CD4-positive, CD25-positive, alpha-beta regulatory T cell (primary cell): ENCODE measurements at places on chromosomes 7 and 10.

- no peak for DNase-seq
Measured at GRCh38 chr10:117457932-117458331, 82.7 kb upstream of the PDZD8 start.

- no peak for DNase-seq
Measured at GRCh38 chr7:2523941-2524807, 4.6 kb downstream of the LFNG start.

- no peak for DNase-seq
Measured at GRCh38 chr10:24493165-24493564, 230.5 kb downstream of the ARHGAP21 start.

DNA sequence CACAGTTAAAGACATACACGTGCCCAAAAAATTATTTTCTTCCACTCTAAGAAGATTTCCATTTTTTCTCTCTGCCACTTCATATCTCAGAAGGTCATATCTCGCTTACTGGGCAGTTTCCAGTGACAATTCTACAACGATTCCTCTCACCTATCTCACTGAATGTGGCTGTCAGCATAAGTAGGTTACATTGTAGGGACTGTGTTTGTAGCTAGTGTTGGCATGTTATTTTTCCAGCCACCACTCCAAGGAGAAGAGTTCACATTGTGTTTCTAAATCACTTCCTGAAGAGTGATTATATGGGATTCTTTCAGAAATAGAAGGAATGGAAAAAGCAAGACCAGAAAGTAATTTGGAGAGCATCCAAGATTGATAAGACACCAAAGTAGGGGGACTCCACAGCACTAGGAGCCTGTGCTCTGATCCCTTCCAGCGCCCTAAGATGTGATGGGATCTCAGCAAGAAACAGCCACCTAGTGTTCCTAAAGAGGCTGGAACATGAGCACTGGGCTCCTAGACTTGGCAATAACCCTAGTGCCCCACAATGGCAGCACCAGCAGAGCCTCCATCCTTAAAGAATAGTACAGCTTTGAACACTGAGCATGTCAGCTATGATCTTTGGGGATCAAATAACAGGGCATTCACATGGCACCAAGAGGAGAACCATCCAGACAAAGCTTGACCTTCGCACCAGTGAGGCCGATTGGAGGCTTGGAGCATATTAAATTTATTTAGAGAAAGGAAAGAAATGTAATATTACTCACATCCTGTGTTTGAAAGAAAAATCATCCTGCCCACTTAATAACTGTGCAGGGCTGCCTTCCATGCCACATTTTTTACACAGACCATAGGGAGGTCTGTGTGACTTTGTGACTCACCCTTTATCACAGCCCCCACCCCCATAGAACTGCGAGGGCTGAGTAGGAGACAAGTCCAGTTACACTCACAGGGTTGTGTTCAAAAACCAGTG, 51.8 kb downstream of the CAV1 start:
- no peak for DNase-seq

DNA sequence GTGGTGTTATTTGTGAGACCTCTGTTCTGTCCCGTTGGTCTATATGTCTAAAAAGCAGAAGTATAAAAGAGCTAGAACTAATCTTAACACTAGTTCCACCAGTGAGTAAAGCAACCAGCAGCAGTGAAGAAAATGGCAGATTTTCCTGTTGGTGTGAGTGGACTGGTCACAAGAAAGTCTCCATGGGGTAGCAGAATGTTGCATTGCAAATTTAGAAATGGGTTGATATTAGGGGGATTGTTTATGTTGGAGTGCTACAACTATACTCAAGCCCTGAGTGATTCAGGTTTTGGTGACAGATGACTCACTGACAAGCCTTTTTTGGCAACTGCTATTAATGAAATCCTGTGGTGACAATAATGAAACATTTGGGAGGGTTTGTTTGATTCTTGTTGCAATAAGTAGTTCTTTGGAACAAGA, 5.6 kb downstream of the AVL9 start:
- peak; percentile 11 for DNase-seq

DNA sequence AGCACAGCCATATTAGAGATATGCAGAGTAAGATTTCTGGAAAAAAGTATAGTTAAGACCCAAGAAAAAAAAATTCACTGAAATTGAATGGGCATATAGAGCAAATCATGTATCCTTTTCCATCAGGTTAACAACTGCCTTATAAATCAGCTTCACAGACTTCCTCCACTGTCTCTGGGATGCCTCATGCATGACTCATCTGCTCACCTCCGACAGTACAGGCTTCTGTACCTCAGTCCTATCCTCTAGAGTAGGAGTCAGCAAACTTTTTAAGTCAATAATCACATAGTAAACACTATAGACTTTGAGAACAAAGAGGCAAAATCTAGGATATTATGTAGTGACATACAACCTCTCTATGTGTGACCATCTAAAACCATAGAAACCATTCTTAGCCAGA, 211.6 kb upstream of the SP8 start:
- DNase-seq = no peak

DNA sequence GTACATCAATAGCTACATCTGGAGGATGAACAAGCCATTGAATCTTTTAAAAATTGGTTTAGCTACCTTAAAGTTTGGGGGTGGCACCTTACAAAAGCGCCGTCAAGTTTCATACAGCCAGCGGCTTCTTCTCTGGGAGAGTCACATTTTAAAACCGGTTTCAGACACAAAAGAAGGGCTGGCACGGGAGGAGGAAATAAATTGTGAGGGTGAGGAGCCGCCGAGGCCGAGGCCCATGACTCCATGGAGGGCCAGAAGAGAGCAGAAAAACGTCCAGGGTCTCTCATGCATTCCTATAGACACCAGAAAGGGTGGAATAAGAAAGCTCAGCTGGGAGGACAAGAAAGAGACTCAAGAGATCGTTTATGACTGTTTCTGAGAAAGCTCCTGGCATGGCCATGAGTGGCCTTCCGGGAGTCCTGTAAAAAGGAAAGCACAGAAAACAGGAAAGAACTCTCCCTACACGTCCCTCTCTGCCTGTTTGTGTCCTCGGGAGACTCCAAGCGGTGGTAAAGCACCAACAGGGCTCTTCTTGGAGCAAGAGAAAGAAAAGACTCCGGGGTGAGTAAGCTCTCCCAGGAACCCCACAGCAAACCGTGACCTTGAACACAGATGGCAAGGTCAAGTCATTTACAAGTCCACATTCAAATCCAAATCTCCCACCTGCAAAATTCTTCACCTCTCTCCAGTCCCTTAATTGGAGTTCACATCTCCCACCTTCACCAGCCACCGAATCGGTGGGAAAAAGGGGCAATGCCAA, 1.8 kb downstream of the FRAT2 start:
- DNase-seq = no peak

DNA sequence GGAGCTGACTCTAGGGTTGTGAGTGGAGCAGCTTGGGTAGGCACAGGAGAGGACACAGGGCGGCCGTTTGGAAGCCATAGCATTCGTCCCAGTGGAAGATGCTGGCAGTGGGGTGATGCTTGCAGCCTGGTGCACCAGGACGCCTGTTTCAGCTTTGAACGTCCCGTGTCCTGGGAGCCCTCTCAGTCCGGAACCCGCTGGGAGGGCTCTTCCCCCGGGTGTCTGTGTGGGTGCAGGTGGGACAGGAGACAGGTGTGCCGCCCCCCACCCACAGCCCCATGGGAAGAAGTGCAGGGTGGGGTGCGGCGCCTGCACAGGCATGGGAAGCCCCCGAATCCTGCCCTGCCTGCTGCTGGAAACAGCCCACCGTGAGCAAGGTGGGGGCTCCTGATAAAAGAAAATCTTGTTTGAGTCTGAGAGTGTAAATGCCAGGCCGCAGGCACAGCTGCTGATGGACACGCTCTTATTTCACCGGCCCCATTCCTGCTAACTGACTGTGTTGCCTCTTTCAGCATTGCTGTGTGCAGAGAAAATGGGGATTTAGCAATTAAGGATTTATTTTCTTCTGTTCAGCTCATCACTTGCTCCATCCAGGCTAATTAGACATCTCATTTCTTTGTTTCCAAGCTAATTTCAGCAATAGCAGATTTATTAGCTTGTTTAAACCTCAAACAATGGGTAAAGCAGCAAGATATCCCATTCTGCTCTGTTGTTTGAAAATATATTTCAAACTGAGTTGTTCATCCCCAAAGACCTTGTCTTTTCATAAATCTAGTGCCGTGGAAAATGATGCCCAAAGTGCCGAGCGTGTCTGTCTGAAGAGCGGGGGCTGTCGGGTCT, 54.9 kb upstream of the DPYSL4 start:
- no peak for DNase-seq

DNA sequence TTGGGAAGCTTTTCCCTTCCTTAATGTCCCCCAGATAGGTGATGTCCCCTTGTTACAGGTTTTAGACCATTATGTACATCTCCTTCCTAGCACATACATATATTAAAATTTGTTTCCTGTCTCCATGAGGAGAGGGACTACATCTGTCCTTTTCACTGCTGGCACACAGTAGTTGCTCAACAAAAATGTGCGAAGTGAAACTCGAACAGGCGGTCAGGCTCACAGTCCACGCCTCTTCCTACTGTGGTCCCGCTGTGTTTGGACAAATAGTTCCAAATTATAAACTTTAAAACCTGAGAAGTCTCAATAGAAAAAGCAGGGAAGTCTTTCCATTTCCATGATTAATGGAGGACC, 1.2 kb upstream of the HHEX start:
- no peak for DNase-seq

GRCh38 chr10:119655566-119656001, 4.4 kb downstream of the BAG3 start:
- peak; percentile 57 for DNase-seq

DNA sequence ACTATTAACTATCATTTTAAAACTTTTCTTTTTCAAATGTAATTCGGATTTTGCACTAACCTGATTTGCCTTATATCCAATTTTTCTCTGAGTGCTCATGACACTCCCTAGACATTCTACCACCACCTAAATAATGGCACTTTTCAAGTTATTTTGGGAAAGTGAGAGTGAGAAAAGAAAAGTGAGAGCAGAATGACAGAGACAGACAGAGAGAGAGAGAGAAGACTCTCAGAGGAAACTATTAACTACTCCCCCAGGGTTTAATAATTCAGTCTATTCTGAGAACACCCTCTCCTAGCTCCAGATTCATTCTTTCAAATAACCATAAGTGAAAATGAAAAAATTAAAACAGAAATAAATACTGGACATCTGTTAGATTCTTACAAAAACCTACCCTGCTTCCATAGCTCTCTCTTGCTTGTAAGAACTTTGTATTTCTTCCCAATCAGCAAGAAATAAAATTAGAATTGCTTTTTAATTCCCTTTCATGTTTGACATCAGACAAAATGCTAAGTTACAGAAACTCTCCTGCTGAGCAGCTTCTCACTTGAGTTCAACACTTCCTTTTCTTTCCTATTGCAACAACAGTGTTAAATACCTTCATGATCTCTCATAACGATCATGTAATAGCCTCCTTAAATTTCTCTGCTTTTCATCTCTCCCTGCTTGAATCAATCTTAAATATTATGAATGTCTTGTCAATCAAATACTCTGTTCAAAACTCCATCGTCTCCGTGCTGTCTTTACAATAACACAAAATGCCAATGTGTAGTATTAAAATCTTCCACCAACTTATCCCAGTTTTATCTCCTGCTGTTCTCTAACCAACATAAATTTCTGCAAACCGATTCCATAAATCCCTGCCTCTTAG, 191.7 kb downstream of the SEMA3E start:
- no peak for DNase-seq

DNA sequence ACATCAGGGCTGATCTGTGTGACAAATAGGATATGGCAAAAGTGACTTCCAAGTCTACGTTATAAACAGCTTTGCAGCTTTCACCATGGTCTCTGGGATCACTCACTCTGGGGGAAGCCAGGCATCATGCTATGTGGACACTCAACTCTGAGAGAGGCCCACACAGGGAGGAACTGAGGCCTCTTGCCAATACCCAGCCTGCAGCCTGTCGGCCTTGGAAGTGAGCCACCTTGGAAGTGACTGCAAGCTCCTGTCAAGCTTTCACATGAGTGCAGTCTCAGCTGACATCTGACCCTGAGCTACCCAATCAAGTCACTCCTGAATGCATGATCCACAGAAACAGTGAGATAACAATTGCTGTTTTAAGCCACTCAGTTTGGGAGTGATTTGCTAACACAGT, 56.5 kb downstream of the MMRN2 start:
- DNase-seq = no peak

- DNase-seq = peak; percentile 22
Measured at GRCh38 chr10:49441488-49442476, 45.9 kb upstream of the DRGX start.

DNA sequence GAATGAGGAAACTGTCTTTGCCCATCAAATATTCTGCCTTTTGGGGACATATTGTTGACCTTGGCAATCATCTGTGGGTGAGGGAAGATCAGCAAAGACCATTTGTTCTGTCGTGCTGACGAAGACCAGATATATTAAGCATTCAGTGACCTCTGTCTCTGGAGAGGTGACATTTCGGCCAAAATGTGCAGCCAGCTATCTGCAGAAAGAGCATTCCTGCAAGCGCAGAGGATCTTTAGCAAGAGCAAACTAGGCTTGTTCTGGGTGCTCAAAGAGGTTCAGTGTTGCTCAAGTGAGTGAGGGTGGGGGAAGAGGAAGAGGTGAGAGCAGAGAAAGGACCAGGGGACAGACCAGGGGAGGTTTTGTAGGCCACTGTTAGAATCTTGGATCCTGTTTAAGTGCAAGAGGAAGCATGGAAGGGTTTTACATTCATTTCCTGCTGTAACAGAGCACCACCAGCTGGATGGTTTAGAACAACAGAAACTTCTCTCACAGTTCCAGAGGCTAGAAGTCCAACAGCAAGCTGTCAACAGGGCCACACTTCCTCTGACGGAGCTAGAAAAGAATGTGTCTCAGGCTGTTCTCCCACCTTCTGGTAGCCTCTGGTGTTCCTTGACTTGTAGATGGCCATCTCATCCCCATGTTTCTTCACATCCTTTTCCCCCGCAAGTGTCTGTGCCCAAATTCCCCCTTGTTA, 11.2 kb downstream of the C10orf120 start:
- DNase-seq = no peak

GRCh38 chr7:115096262-115096661, 174.4 kb downstream of the MDFIC start:
- DNase-seq = no peak

- no peak for DNase-seq
Measured at GRCh38 chr7:122706836-122707235, 4.1 kb upstream of the RNF148 start.

DNA sequence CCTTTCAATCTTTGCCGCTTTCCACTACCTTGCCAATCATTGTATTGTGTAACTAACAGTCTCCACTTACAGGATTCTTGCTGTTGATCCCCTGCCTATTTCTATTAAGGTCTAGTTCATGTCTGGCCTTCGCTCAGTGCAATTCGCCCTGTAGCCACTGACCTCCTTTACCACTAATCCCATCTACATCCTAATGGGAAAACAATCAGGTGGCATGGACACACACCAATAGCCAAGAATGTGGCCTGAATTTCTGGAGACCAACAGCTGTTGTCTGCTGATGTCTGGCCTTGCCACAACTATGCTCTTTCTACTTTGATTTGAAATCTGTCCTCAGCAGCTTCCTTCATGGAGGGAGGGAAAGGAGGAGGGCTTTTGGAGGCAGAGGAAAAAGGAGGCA, 546.2 kb downstream of the SORCS3 start:
- DNase-seq = no peak

GRCh38 chr10:95355301-95355700, 64.5 kb upstream of the PDLIM1 start:
- DNase-seq = no peak
